Fibroblast of skin of scalp (primary cell): ENCODE measurements at places on chromosomes 3 and 15.

DNA sequence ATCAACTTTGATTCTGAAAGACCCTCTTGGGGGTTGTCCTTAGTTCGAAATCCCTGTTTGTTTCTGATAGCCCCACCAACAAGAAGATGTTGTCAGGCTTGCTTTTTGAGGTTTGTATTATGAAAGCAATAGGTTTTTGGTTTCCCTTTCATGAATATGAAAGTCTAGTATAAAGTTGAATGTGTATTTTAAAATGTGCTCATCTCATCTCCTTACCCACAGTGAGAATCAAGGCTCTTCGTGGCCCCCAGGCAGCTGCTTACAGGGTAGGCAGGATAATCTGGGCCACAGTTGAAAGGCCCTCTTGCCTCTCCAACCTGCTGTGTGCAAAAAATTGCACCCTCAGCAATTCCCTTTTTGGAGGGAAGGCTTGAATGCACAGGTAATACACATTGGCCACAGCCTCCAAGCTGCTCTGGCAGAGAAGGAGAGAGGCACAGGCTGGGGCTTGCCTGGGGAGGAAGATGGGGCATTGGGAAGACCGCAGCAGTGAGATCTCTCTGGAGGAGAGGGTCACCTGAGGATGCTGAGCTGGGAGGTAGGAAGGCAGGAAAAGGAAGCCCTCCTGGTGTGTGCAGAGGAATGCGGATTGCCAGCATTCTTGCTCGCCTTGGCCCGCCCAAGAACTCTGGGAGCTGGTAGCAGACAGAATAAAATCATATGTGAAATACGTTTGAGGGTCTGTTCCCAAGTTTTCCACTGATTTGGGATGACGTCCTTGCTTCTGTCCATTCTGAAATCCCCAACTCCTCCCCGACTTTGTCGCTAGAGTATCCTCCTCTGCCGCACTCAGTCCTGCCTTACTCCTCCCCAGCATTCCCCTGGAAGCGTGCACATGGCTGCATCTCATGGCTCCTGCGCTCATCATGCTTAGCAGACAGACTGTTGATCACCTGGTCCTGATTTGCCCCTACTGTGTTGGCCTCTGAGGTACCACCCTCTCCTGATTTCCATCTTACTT, 196.4 kb downstream of the RPLP1 start:
- DNase-seq = no peak

DNA sequence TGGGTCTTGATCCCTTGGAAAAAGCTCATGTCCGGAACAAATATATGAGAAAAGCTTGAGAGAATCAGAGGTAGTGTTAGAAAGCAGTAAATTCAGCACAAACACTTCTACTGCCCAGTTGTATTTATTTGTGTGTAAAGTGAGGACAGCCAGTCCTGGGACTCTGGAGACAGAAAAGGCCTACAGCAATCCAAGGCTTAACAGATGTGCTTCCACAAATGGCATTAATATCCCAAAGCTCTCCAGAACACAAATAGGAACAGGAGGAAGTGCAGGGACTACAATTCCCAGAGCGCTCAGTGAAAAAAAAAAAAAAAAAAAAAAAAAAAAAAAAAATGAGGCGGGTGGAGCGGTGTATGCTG, 390 bp upstream of the AP2M1 start:
- no peak for DNase-seq

GRCh38 chr3:72535772-72536171, 312.5 kb downstream of the SHQ1 start:
- peak; percentile 13 for DNase-seq

GRCh38 chr3:156985711-156986110, 159.6 kb downstream of the LEKR1 start:
- DNase-seq = no peak

DNA sequence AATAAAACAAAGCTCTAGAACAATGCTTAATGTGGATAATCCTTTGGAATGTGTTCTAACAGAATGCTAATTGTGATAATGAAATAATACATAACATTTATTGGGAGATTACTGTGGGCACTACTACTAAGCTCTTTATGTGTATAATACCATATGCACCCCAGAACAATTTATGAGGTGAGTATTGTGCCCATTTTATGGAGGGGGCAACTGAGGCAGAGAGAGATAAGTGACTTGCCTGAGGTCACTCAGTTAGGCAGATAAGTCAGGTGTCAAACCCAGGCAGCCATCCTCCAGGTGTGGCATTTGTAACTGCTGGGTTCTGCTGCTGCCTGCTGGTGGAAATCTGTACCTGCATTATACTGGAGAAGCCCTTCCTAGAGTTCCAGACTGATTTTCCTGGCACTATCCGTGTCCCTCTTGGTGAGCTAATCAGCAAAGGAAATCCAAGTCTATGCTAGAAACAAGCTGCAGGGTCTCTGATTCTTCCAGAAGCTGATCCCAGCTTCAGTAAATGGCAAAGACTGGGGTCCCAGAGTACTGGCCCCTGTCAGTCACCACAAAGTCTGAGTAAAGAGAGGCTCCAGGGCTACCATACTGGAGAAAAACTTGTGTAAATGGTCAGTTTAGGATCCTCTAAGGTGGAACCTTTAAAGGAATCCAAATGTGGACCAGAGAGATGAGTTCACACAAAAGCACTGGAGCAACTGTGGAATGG, 22.6 kb upstream of the RBP1 start:
- peak; percentile 14 for DNase-seq
